ENCODE measurements at places on chromosomes 7 and 10.
A peak's percentile ranks its signal among the peaks of the same experiment; 100 is the strongest.

DNA sequence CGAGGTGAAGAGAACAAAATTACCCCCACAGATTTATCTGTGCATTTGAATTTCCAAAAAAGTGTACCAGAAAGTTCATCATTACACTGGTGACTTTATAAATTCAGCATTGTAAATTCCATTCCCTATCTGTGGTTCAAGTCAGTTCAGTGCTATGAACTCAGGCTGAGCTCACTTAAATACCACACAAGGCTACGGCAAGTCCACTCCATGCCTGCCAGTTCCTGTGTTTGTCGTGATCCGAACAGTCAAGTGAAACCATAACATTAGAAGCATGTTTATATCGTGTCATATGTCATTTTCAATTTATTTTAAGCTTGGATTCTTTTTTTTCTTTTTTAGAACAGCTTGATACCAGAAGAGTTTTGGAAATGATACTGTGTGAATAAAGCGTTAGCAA is 14.8 kb downstream of the MBL2 start:
- DNase-seq = no peak

GRCh38 chr7:35519971-35520809 is 174.7 kb downstream of the HERPUD2 start:
- DNase-seq = peak; percentile 19

GRCh38 chr7:127794551-127794950 is 142.6 kb downstream of the SND1 start:
- DNase-seq = no peak

DNA sequence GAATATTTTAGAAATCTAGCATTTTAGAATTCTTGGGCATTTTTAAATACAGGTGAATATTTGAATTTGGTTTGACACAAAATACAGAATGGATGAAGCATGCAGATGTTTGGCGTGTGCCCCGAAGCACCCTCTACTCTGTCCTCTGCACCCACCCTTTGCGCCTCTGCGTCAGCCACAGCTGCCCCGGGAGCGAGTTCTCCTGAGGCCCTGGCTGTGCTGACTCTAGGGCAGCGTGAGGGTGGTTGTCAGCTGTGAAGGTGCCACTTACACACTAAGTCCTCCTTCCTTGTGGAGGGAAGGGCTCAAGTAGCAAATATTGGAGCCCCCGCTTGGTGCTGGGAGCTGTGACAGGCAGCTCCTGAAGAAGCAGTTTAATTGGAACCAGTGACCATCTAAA is 48.4 kb downstream of the DAGLB start:
- DNase-seq = no peak

- no peak for DNase-seq
Measured at GRCh38 chr7:120677535-120677934, 180.4 kb downstream of the TSPAN12 start.

GRCh38 chr10:34433241-34434076 is 381.6 kb downstream of the PARD3 start:
- no peak for DNase-seq

DNA sequence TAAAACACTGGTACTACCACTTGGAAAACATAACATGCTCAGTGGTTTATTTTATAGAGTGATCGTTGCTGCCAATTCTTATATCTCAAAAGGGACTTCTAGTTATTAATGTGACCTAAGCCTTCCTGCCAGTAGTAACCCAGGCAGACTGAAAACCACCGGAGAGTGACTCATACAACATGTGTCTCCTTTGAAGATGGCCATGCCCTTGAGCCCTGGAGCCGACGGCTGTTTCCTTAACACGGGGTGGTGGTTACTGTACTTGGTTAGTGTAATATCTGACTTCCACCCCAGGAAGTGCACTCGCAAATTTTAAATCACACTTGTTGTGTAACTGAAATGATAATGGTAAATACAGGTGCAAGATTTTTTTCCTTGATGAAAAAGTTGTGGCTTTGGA is 30.5 kb downstream of the JAKMIP3 start:
- DNase-seq = no peak

DNA sequence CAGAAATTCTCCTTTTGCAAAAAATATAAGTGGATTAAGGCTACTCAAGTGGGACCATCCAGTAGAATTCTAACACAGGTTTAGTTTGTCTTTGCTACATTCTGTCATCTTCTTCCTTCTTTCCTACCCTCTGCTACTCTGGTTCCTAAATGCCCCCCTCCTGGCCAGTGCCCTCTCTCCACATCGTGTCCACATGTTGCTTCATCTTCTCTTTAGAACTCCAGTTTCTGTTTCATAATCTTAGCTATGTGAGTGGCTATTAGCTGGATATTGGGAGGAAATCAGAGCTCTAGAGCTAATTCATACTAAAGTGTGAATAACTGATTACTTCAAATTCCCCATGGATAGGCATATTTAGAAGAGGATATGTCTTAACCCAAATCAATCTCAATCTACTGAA is 528.5 kb downstream of the LRMDA start:
- no peak for DNase-seq

DNA sequence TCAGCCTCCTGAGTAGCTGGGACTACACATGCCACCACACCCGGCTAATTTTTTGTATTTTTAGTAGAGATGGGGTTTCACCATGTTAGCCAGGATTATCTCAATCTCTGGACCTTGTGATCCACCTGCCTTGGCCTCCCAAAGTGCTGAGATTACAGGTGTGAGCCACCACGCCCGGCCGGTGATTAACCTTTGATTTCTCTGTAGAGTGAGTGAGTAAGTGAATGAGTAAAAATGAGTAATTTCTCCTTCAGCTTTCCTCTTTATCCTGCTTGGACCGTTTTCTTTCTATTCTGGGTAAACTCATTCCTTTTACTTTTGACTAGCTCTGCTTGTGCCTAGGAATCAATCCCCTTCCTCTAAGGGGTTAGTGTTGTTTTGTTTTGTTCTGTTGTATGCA is 36.8 kb downstream of the ST7 start:
- no peak for DNase-seq

- no peak for DNase-seq
Measured at GRCh38 chr10:133324857-133325260, 11.8 kb downstream of the CALY start.

GRCh38 chr7:8442814-8443304 is 9.4 kb downstream of the NXPH1 start:
- DNase-seq = peak; percentile 8

DNA sequence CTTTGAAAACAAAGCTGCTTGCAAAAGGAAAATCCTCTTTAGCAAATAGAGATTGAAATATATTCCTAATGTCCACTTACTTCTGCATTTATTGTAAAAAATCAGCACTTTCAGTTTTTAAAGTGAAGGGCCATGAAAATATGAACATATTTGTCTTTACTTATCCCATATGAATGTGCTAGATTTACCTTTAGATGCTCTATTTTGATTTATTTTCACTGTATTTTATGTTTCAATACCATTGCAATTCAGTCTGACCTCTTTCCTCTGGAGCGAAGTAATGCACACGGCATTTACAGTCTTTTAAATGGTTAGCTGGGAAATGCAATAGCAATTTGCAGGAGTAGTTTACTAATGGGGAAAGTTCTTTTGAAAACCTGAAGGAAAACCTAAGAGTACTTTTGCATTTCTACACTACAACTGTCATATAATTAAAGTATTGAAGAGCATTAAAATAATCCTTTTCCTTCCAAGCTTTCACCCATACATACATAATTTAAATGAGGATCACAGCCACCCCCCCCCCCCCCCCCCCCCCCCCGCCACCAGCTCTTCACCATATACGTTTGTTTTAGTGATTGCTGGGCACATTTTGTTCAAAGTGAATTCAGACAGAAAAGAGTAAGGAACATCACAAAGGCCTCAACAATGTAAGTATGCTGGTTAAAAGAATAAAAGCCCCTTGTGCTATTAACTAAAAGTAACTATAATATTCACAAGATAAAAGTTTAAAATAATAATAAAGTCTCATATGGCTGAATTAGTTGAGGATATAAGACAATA is 3.5 kb downstream of the SKIDA1 start:
- no peak for DNase-seq

- no peak for DNase-seq
Measured at GRCh38 chr7:46450886-46451285, 529.8 kb upstream of the IGFBP3 start.

DNA sequence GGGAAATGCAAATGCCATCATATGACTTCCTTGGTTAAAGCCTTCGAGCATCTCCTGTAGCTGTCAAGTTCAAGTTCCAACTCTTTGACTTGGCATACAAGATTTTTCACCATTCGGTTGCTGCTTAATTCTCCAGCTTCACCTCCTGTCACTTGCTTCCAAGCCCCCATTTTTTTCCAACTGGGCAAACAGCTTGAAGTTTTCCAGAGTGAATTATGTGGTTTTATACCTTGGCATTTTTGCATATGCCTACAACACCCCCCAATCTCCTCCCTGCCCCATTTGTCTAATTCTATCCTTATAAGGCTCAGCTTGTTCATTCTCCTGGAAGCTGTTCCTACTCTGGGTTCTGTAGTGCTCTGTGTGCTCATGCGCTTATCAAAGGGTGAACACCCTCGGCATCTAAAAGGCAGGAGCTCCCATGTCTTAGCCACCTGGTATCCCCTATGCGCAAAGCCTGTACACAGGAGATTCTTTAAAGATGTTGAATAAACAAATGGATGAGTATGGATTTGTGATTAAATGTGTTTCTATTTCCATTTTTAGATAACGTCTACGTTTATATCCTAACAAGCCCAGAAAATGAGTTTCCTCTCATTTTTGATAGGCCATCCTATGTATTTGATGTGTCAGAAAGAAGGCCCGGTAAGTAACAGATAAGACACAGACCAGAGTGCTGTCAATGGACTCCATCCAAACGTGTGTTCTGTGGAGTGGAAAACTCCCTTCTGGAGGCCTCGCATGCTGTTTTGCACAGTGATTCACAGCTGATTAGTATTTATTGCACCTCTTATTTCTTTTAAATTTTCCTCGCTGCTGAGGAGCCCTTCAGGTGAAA is 52.5 kb downstream of the CDHR3 start:
- DNase-seq = no peak

DNA sequence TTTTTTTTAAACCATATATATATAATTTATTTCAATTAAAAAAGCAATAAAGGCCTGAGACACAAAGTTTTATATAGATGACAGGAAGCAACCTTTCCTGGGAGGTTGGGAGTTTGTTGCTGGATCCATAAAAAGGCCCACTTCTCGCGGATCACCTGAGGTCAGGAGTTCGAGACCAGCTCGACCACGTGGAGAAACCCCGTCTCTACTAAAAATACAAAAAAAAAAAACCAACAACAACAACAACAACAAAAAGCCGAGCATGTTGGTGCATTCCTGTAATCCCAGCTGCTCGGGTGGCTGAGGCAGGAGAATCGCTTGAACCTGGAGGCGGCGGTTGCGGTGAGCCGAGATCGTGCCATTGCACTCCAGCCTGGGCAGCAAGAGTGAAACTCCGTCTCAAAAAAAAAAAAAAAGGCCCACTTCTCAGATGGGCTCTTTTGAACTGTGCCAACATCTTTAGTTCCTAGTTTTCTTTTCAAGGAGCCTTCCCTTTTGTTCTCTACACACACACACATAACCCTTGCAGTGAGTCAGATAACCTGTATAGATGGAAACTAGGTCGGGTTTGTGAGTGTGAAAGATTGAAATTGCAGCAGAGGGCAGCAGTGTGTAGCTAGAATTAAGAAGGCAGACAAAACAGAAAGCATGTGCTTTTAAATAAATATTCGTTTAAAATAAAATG is 1.2 kb upstream of the SMNDC1 start:
- DNase-seq = peak; percentile 52

GRCh38 chr7:21128062-21128817 is 299.6 kb upstream of the SP4 start:
- no peak for DNase-seq

DNA sequence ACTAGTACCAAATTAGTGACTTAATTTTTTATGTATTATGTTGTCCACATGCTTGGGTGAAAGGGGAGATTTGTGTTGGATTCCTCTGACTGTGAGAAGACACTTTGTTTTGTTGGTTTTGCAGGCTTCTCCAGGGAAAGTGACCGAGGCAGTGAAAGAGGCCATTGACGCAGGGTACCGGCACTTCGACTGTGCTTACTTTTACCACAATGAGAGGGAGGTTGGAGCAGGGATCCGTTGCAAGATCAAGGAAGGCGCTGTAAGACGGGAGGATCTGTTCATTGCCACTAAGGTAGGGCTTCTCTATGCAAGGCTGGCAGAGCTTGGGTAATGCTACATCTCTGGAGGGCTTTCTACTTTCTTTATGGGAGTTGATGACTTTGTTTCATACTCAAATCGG is 4.5 kb downstream of the AKR1E2 start:
- no peak for DNase-seq

DNA sequence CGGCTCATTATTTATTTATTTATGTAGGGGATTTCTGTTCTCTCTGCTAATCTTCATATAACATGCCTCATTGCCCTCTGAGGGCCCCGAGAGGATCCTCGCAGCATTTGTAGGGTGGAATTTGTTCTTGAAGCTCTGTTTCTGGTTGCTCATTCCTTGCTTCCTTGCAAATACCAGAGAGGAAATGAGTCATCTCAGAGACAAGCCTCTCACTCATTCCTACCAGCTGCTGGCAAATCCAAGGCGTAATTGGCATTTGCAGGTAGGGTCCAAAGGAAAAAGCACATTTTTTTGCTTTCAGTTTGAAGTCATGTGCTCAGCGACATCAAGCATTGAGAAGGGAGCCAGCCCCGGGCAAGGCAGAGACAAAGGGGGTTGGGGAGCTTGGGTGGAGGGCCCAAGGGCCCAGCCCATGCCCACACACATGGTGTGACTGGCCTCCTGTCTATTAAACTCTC is 501.6 kb downstream of the GALNT17 start:
- DNase-seq = no peak

DNA sequence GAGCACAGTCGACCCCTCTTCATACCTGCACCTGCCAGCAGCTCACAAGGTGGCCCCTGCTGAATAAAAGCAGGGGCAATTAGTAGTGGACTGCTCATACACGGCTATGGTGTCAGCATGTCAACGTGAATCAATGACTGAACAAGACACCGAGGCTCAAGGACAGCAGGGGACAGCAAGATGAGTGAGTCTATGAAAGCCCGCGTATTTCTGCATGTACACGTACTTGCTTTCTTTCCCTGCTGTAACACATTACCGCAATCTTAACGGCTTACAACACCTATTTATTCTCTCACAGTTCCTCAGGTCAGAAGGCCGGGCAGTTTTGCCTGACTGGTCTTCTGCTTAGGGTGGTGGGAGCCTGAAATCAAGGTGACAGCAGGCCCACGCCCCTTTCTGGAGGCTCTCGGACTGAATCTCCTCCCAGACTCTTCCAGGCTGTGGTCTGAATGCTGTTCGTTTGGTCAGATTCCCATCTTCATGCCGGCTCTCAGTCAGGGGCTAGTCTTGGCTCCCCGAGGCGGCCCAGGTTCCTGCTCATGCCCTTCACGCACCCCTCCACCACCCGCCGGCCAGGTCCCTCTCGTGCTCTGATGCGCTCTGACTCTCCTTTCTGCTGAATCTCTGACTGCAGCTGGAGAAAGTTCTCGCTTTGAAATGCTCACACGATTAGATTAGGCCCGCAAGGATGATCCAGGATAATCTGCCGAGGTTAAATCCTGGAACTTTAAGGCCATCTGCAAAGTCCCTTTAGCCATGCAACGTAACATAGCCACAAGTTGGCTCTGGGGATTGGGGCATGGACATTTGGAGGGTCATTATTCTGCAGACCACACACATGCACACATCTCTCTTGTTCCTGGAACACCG is 7.8 kb upstream of the PPP2R2D start:
- DNase-seq = no peak

GRCh38 chr10:74177140-74177677 is 26.2 kb downstream of the ADK start:
- DNase-seq = peak; percentile 55

GRCh38 chr7:135913404-135913803 is 63.8 kb downstream of the MTPN start:
- no peak for DNase-seq

- DNase-seq = no peak
Measured at GRCh38 chr10:34241226-34242000, 573.7 kb downstream of the PARD3 start.

GRCh38 chr10:73759512-73760115 is 15.4 kb downstream of the SEC24C start:
- peak; percentile 8 for DNase-seq
